Endodermal cell (in vitro differentiated cells): ENCODE measurements at places on chromosomes 5 and 9.

- DNase-seq = peak; percentile 45
Observed at GRCh38 chr9:35861161-35861897, 8.9 kb downstream of the OR13J1 start.

- DNase-seq = no peak
Observed at GRCh38 chr9:112809351-112809848, 58.8 kb downstream of the SNX30 start.

GRCh38 chr9:115382865-115383264, 264.9 kb upstream of the TNC start:
- no peak for DNase-seq

GRCh38 chr5:166677891-166678290, 1613.6 kb upstream of the WWC1 start:
- DNase-seq = no peak

DNA sequence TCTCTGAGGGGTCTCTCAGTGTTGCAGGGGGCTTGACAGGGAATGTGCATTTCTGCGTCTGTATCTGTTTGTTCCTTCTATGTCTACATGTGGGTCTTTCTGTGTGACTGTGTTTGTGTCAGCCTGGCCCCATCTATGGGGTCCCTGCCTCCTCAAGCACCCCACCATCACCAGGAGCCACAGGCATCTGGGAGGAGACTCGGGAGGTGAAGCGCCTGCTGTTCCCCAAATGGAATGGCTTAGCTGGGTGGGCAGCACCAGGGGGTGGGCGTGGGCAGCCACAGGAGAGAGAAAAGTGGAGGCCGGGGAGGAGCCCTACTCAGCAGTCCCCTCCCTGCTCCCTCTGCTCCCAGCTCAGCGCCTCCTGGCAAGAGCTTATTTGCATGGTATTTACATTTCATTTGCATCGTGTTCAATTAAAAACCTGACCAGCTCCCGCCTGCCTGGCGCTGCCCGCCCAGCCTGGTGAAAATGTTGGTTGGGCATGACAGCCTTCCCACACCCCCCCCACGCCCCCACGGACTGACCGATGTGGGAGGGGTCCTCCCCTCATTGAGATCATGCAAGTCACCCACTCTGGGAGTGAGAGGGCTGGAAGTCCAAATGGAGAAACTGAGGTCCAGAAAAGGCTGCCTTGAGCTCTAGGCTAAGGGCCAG, 50.5 kb downstream of the CXXC5 start:
- DNase-seq = peak; percentile 97

GRCh38 chr5:72470826-72471225, 36.4 kb downstream of the ZNF366 start:
- no peak for DNase-seq

DNA sequence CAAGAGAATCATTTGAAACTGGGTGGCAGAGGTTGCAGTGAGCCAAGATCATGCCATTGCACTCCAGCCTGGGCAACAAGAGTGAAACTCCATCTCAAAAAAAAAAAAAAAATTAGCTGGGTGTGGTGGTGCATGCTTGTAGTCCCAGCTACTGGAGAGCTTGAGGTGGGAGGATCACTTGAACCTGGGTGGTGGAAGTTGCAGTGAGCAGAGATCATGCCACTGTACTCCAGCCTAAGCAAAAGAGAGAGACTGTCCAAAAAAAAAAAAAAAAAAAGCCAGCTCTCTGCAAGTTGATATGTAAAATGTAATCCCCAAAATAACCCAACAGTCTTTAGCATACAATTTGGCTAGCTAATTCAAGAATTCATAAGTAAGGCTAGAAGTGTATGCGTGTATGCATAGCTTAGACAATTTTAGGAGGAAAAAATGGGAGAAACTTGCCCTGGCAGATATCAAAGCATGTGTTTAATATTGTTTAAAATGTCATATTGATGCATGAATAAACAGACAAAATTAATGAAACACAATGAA, 36.3 kb downstream of the C5orf22 start:
- DNase-seq = no peak

DNA sequence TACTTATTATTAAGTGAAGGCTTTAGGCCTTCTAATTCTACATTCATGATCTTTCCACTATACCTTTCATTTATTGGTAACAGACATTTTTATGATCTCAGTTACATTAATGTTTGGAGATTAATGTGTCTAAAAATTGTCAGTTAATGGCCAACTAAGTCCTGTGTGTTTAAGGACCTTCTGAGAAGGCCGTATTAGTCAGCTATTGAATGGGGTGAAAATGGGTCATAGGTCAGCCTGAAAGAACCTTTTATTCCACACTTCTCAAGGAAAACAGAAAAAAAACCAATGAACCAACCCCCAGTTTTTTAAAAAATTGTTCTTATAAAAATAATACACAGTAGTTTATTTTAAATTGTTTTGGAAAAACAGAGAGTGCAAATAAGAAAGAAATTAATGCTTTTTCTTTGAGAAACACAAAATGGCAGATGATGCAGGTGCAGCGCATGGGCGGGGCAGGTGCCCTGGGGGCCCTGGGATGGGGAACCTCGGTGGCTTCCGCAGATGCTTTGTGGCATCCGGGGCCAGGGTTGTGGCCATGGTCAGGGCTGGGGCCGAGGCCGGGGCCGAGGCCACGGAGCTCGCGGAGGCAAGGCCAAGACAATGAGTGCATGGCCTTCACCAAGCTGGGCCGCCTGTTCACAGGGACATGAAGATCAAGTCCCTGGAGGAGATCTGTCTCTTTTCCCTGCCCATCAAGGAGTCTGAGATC, 141.9 kb downstream of the SPATA31D1 start:
- no peak for DNase-seq

GRCh38 chr5:111224561-111225345, 569 bp downstream of the CAMK4 start:
- no peak for DNase-seq
